ENCODE measurements at places on chromosomes 6 and 20.

DNA sequence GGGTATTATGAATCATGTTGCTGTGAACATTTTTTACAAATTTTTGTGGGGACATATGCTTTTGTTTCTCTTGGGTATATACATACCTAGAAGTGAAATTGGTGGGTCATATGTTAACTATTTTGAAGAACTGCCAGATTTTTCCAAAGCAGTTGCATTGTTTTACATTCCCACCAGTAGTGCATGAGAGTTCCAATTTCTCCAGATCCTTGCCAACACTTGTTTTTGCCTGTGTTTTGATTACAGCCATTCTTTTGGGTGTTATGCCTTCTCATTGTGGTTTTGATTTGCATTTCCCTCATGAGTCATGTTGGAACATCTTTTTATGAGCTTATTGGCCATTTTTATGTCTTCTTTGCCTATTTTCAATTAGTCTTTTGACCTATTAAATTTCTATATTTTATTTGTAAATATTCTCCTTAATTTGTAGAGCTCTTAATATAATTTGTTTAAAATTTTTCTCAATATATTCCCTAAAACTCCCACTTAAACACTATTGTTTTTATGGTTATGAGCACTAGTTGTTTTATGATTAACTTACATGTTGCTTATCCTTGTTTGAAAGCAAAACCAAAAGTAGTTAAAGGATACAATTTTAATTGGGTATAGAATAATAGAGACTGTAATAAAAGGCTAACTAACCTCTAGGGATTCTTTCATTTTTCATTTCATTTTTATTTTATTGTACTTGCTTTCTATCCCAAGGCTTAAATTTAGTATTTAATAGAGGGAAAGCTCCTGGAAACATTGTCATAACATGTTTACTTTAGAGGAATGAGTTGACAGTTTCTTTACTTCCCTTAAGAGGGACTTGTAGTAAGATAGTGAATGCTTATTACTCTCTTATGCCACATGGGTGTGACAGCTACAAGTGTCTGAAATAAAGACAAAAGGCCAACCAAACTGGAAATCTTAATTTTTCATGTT, 5.5 kb downstream of the UBR2 start:
- no peak for DNase-seq

DNA sequence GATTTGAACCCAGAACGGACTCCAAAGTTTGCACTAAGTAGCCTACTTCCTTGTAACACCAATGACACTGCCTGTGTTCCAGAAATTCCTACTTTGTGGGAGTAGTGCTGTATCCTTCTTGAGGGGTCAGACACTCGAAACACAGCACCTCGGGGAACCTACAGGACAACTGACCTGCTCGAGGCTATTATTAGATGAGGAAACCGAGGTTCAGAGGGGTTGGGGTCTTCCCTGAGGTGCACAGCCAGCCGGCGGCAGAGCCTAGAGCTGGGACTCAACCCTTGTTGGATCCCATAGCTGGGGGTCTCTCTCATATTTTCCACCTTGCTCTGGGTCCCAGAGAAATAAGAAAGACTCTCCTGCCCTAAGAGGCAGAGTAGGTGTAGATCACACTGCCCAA, 89.8 kb upstream of the PTPN1 start:
- DNase-seq = no peak

- DNase-seq = no peak
Observed at GRCh38 chr6:46645265-46645664, 7.4 kb downstream of the CYP39A1 start.

- DNase-seq = no peak
Observed at GRCh38 chr6:72977114-72977513, 248.2 kb downstream of the KHDC1L start.

DNA sequence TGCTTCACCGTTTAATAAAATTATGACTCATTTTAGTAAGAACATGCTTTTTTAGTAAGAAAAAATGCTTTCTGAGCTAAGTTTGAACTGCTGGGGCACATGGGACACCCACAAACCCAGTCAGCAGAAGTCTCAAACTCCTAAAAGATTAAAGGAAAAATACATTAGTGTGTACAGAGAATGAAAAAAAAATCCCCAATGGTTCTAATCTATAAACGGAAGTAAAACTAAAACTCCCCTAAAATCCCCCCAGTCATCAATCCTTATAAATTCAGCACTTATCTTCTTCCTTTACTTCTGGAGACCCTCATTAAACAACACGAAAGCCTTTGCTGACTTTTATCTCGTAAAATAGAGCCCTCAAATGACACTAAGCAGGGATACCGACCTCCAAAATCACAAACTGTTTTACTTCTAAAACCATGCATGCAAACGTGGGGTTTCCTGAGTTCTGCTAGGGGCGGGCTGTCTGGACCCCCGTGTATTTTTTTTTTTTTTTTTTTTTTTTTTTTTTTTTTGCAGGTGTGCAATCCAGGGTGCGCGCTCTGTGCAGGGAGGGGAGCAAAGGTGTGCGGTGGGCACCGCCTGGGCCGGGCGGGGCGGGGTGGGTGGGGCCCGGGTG, 1.1 kb upstream of the MYB start:
- DNase-seq = no peak

GRCh38 chr6:33424855-33425667, 5.2 kb downstream of the SYNGAP1 start:
- no peak for DNase-seq

- DNase-seq = no peak
Observed at GRCh38 chr6:148747471-148748165, 788 bp downstream of the UST start.

GRCh38 chr6:33877982-33878535, 74.3 kb upstream of the MLN start:
- DNase-seq = no peak

- no peak for DNase-seq
Observed at GRCh38 chr20:63977739-63978276, 1.6 kb downstream of the SAMD10 start.

- no peak for DNase-seq
Observed at GRCh38 chr20:30168800-30169138, 1088.7 kb upstream of the DEFB115 start.

DNA sequence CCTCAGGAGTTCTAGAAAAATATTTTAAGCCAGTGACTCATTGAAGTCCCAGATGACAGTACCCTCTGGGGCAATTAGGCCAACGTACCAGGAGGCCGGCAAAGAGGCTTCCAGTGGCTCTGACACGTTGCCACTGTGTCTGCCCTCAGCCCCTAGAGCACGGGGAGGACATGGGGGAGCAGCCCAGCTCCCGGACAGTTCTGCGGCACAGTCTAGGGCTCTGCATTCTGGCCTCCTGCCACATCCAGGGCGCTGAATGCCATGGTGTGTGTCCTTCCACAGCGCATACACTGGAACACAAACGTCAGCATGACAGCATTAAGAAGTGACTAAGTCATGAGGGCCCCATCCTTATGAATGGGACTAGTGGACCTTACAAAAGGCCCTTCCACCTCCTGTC, 156.2 kb downstream of the RNASET2 start:
- DNase-seq = no peak

- no peak for DNase-seq
Observed at GRCh38 chr6:117389227-117390057, 36.3 kb downstream of the ROS1 start.

GRCh38 chr6:132804251-132804650, 5.8 kb upstream of the SLC18B1 start:
- no peak for DNase-seq

DNA sequence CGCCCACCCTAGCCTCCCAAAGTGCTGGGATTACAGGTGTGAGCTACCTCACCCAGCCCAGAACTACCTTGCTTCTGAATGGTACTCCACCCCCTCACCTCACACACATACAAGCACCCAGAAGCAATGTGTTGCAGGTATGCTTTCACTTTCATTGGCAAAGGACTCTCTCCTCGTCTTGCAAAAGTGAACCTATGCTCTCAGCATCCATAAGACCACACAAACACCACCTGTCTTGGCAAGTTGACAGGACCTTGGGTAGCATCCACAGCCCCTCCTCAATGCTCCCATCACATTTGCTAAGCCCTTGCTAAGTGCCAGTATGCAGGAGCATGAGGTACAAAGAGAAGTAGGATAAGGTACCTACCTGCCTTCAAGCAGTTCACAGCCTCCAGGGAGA, 3.7 kb downstream of the KIF13A start:
- no peak for DNase-seq

DNA sequence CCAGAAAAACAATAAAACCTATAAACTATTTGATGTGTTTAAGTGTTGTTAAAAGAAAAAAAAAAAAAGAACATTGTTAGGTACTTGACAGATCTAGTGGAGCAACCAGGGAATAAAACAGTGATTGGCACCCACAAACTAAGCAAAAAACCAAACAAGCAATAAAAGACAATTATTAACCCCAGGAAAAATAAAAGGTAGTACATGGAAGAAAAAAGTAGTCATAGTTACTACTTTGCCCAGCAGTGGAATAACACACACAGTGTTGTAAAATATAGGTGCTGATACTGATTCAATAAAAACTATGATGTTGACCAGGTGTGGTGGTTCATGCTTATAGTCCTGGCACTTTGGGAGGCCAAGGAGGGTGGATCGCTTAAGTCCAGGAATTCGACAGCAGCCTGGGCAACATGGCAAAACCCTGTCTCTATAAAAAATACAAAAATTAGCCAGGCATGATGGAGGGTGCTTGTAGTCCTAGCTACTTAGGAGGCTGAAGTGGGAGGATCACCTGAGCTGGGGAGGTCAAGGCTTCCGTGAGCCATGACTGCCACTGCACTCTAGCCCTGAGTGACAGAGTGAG, 43.9 kb downstream of the PIGU start:
- DNase-seq = no peak

DNA sequence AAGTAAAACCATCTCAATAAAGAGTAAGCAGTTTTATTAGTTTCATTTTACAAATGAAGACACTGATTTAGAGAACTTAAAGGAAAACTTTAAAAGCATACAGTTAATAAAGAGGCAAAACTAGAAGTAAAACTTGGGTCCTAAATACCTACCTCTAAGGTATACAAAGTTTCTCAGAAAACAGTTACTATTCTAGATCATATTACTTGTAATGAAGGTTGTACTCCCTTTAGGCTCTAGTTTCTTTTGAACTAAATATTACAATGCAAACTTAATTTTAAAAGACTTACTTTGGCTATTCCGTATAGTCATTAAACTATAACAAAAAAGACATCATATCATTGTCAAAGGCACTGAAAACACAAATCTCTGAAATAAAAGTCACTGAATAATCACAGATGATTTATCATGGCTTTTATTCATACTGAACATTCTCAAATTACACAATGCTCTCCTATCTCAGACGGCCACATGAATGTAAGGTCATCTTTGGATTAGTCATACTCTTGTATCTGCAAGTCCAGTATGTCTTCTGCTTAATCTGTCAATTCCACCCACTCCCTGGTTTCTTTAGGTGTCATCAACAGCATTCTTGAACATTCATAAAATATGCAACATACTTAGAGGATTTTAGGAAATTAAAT, 361.6 kb upstream of the RUNX2 start:
- no peak for DNase-seq

DNA sequence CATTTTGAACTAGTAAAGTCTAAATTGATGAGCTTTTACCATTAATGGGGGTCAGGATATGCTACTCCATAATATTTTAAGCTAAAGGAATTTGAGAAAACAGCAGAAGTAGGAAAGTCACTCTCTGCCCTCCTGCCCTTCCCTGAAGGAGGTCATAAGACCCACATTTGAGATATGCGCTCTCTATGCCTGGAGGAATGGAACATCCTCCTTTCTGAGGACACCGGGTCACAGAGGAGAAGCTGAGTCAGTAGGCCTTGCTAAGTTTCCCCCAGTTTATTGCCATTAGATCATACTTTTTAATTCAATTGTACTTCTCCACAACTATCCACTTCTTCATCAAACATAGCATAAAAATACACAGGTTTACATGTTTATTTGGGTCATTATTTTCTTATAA, 40.3 kb downstream of the AKAP7 start:
- no peak for DNase-seq

All from vagina (tissue), 2 donors.